ENCODE measurements at places on chromosomes 11 and 22.

- DNase-seq = no peak
Measured at GRCh38 chr22:49052023-49052538, 775.6 kb downstream of the BRD1 start.

GRCh38 chr11:120400564-120401364 is 64.6 kb downstream of the ARHGEF12 start:
- DNase-seq = no peak

GRCh38 chr11:65204143-65204542 is 22.4 kb downstream of the CAPN1 start:
- DNase-seq = no peak

DNA sequence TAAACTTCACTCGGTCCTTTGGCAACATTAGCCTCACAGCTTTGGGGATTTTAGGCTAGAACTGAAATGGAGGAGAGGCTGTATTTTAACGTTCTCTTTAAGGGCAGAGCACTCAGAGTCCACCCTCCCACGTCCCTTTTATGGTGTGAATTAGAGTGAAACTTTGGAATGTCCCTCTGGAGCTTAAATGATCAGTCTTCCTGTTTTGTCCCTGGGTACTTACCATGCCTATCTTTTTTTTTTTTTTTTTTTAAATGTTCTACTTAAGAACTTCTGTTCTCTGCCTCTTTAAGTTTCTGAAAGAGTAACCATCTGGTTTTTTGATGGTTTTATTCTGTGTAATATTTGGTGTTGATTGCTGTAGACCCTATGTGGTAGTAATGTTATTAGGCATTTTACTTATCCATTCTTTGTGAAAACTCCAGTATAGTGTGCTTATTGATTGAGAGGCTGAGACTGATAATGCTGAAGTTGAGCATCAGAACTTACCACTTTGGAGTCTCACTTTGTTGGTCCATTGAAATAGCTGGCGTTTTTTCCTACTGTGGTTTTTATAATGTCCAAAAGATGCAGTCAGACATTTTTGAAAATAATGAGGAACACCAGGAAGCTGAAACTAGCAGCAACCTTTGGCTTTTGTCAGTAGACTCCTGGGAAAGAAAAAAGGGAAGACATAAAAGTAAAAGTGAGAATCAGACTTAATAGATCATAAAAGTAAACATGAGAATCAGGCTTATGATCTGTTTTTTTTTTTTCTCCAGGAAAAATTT is 11.6 kb downstream of the UVRAG start:
- DNase-seq = peak; percentile 47

GRCh38 chr11:134157451-134157850 is 66.3 kb downstream of the NCAPD3 start:
- no peak for DNase-seq

DNA sequence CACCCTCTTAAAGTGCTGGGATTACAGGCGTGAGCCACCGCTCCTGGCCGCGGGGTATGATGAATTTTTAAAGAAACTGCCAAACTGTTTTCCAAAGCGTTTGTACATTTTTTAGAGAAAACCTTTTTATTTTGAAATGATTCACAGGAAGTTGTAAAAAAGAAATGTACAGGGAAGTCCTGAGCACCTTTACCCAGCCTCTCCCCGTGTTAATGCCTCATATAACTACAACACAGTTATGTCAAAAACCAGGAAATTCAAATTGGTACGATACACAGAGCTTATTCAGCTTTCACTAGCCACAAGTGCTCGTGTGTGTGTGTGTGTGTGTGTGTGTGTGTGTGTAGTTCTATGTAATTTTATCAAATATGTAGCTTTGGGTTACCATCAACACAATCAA is 7.0 kb upstream of the FAM118A start:
- no peak for DNase-seq

GRCh38 chr11:63567044-63567840 is 4.1 kb upstream of the PLAAT2 start:
- peak; percentile 49 for DNase-seq

- no peak for DNase-seq
Measured at GRCh38 chr11:44708009-44708408, 18.8 kb upstream of the TSPAN18 start.

DNA sequence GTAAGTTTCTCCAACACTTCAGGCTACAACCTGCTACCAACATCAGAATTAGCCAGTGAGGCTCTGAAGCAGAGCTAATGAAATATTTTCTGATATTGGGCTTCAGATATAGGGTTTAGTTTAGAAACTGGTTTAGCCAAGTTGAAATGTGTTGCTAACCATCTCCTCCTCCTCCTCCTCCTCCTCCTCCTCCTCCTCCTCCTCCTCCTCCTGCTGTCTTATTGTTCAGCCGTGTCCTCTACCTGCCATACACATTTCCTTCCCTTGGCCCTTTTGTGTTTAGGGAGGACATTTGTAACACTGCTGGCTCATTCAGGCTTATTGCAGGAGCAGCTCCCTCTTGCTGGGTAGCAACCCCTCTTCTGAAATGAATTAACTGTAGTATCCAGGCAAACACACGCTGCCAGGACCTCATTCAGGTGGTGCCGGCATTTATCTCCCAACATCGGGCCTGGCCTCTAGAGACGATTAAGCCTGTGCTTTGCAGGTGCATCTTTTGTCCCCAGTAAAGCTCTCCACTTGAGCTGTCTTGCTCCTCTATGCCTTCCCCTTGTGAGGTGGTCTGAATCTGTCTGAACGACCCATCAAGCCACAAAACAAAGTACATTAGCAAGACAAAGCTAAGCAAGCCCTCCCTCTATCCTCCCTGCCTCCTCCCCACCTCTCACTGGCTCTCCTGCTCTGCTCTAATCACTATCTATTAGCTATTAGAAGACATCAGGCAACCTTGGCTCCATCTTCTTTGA is 82.9 kb downstream of the KCNJ1 start:
- peak; percentile 76 for DNase-seq

- DNase-seq = no peak
Measured at GRCh38 chr22:30212363-30212995, 34.1 kb downstream of the LIF start.

DNA sequence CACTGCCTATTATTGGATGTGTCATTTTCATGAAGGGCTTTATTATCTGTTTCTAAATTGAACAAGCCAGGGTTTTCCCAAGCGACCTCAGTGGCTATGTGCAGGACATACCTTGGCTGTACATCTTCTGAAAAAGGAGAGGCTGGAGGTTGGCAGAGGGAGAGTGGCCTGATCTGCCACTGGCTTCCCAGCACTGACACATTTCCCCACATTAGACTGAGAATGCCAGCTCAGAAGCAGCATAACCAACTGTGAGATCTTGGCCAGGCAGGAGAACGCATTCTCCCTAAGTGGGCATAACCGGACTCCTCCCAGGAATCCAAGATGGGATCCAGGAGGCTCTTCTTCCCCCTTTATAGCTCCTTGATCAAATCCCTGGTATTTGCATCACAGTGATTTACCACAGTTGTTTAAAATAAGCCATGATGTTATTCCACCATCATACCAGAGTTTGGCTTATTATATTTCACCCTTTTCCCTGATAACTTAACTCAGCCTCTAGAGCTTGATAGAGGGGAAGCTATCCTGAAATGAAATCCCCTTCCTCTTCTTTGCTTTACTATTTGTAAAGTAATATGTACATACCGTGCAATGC is 33.8 kb downstream of the AMOTL1 start:
- DNase-seq = no peak

GRCh38 chr11:26268980-26269660 is 62.8 kb upstream of the ANO3 start:
- no peak for DNase-seq

GRCh38 chr11:75342966-75343870 is 8.2 kb downstream of the ARRB1 start:
- peak; percentile 79 for DNase-seq

DNA sequence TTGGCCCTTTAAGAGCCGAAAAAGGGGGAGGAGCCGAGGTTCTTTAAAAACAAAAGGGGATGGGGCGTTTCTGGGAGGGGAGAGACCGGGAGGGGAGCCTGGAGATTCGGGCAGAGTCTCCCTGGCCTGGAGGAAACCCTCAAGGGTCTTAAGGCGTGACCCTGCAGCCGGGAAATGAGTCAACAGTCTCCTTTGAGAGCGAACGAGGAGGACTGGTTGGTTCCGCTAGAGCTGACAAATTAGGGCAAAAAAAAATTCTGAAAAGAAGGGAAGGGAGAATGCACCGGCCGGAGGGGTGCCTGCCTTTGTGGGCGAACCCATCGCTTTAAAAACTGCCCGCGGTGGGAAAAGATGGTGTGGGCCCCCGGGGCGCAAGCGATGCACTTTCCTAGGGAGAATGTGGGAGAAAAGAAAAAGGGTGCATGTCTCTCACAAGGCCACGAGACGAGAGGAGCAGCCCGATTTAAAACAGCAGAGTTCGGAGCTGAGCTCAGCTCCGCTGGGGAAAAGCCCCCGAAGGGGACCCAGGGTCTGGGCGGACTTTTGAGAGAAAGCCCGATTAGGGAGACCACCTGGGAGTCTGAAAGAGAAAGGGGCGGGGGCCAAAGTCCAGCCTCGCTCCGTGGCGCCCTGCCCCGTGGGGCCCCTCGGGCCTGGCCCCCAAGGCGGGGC is 874 bp downstream of the ZFTA start:
- DNase-seq = peak; percentile 99

GRCh38 chr22:49548356-49549202 is 279.1 kb downstream of the BRD1 start:
- DNase-seq = no peak

- no peak for DNase-seq
Measured at GRCh38 chr11:108508653-108509593, 10.7 kb upstream of the POGLUT3 start.

- DNase-seq = no peak
Measured at GRCh38 chr11:66614073-66614472, 2.4 kb upstream of the RBM14 start.

- DNase-seq = no peak
Measured at GRCh38 chr11:56474729-56475235, 1.6 kb upstream of the OR5M3 start.

DNA sequence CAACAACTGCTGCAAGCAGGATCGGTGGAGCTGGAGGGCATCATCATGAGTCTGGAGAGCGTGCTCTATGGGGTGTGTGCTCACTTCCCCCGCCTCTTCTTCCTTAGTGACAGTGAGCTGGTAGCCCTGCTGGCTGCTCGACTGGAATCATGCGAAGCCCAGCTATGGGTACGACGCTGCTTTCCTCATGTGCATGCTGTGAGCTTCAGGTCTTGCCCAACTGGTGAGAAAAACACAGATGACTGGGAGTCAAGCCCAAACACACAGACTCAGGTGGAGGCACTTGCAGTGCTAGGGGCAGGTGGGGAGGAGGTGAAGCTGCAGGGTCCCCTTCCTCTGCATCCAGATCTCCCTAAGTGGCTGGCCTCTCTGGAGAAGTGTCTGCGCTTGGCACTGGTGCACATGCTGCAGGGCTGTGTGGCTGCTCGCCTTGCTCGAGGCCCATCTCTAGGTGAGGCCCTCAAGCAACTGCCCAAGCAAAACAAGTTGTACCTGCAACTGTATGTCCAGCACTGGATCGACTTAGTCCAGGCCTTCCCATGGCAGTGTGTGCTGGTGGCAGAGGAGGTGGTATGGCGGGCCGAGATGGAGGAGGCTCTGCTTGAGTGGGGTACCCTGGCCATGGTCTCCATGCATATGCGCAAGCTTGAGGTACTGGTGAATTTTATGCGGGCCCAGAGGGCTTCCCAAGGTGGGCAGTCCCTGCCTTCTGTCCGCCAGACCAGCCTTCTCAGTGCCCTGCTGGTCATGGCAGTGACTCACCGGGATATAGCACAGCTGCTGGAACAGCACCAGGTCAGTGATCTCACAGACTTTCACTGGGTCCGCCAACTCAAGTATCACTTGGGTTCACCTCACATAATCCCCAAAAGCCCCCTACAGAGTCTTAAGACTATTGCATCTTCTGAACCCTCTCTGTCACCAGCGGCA is 48.1 kb downstream of the DNHD1 start:
- DNase-seq = no peak

DNA sequence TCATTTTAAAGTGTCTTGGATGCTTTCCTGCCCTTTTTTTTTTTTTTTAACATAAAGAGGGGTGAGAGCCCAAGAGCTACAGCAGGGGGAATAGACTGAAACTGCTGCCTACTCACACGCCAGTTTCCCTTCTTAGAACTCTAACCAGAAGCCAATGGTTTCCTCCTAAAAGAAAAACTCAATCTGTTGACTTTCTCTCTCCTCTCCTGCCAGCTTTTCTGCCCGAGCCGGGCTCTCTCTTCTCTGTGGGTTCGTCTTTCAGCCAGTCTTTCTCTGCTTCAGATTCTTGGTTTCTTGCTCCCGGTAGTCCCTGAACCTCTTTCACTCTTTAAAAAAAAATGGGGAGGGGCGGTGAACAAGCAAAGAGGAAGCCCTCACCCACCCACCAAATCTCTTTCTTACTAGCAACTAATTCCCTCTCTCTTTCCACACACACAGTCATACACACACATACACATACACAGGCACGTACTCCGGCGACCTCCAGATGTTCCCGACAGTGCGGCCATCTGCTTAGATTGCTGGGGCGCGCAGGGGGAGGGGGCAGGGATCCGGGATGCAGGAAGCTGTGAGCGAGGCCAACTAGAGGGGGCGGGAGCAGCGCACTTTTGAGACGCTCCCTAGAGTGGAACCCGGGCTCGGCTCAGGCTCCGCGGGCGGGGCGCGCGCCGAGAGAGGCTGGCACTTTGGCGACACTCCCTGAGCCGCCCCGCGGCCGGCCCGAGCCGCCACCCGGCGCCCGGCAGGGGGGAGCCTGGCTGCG is 444 bp upstream of the TSKU start:
- DNase-seq = peak; percentile 98

DNA sequence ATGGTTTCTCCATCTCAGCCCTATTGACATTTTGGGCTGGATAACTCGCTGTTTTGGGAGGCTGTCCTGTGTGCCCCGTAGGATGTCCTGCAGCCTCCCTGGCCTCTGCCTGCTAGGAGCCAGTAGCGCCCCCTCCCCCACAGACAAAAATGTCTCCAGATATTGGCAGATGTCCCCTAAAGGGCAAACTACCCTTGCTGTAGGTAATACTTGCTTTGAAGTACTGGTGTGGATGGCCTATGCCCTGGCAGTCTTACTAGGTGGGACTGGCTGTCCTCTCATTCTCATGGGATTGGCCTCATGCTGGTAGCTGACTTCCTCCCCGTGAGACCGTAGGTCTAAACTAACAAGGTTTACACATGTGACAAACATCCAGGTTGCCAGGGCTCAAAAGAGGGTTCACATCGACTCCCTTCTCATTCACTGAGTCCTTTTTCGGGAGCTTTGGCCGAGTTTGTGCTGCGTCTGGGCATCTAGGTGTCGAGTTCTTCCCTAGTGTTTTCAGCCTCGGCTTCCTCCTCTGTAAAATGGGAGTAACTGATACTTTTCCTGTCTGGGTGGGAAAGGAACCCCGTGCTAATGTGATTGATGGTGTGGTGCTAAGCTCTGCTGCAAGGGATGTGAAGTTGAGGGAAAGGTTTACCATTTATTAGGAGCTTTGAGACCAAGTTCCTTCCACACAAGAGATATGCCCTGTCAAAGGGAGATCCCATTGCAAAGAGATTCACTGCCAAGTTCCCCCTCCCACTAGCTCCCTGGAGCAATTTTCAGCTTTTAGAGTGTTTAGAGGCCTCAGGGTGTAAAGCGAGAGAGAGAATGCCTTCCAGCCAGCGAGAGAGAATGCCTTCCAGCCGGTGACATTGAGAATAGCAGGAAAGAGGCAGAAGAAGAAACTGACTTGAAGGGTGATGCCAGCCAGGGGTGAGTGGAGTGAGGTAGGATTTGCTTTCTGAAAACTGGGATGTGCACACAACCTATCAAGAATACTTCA is 17.0 kb downstream of the PTPRJ start:
- DNase-seq = no peak
